ENCODE measurements at places on chromosomes 6 and 20.

DNA sequence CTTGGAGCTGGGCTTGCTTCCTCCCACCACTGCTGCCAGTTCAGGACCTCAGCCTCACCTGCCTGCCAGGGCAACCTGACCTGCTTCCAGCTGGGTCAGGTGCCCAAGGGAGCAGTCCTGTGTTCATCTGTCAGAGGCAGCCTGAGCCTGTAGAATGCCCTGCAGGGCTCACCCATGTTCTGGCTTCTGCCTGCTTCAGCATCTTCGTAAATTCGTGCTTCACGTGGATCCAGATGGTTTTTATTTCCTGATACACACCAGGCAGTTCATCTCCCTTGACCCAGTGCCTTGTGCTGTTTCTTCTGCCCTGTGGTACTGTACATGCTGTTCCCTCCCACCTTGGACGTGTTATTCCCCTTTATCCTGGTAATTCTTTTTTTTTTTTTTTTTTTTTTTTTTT is 50.2 kb downstream of the ARID1B start:
- no peak for DNase-seq

GRCh38 chr6:104623052-104623690 is 236.5 kb downstream of the HACE1 start:
- DNase-seq = no peak

DNA sequence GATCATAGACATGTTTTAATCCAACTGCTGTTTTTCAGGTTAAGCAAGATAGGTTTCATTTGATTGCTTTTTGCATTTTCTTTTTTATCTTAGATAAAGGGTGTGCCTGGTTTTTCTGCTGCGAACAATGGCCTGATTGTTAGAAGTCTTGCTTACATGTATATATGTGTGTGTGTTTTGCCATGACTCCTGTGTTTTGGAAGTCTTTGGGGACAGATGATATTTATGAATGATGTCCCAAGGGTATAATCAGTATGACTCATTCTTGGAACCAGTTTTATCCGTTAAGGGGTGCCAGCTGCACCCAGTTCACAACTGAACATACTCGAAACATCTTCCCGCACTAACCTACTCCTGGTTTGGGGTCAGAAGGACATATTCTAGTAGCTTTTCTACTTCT is 230.1 kb upstream of the SUPT3H start:
- no peak for DNase-seq

DNA sequence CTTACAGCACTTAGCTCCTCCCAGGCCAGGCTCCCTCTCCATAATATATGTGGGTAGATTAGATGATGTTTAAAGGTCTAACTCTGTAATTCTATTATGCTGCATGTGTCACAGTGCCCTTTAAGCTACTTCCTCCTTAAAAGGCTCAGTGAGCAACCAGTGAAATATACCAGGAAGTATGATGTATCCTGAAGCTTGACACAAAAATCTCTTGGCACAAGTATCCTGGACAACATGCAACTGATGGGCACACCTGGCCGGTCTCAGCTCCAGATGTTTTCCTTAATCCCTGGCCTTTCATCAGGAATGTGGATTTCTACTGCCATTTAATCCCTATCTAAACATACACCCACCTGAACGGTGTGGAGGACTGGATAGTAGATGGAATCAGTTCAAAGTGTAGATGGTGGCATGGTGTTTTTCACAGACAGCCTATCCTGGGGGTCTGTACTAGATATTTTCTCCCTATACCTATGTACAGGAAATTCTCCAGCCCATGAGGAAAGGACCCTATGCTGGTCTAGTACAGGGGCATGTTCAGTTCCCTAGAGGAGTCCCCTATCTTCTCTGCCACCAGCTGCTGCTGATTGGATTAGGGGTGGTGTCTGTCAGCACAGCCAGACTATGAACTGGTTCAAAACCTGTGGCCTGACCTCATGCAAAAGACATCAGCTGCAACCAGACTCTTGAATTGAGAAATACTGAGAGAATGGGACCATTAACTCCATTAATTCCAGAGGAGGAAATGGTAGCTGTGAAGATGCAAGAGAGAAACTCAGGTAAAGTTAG is 59.4 kb upstream of the CITED2 start:
- no peak for DNase-seq

- no peak for DNase-seq
Observed at GRCh38 chr6:4957521-4958231, 46.2 kb downstream of the RPP40 start.

DNA sequence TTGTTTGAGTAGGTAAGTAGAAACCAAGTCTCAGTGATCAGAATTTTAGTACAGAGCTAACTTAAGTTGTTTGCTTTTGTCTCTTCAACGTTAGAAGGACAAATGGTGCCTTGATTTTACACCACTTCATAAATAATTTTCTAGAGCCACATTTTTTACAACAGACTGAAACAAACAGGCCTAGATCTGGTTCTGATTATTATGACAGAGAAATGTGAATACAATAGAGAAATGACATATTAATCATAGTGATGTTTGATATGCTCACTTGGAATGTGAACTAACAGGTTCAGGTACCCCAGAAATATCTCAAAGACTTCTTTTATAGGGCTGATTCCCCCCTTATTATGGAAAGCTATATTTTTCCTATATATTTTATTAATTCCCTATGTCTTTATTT is 760.6 kb downstream of the KIF16B start:
- no peak for DNase-seq

- DNase-seq = no peak
Observed at GRCh38 chr20:14331646-14332045, 5.8 kb downstream of the FLRT3 start.

DNA sequence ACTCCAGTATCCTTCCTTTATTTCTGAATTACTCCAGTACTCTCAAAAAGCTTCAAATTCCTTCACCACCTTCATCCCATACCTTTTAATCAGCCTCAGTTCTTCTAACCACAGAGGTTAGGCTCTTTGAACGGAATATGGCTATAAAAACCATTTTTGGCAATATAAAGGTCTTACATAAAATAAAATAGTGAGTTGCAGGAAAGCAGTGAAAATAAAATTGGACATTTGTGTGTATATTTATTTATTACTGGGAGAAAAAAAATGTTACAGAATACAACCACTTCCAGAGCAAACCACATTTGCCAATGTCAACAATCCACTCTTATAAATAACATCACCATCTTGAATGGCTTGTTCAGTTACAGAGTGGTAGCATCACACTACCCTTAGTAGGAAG is 7.7 kb downstream of the HDDC2 start:
- DNase-seq = no peak

- DNase-seq = no peak
Observed at GRCh38 chr6:6746333-6746969, 157.9 kb downstream of the LY86 start.

DNA sequence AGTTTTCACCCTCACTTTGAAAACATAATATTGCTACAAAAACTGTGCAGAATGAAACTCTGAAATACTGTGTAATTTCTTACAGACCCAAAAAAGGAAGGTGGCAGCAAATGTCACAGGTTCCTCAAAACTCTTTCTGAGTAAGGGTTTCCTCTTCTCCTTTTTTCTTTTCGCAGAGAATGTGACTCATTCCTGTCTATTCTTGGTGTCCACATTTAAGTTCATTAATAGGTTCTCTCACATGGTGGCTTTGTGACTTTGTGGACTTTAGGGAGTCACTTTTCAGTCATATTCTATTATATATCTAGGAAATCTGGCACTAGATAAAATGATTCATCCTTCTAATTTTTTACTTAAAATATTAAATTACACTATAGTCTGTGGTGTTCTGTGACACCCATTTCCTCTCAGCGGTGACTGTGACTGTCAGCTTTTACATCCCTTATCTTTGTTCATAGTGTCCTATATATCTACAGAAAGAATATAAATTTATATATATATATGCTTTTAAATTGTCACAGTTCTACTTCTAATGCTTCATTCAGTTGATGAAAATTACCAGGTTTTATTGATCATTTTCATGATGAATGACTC is 126.8 kb upstream of the HCRTR2 start:
- no peak for DNase-seq

DNA sequence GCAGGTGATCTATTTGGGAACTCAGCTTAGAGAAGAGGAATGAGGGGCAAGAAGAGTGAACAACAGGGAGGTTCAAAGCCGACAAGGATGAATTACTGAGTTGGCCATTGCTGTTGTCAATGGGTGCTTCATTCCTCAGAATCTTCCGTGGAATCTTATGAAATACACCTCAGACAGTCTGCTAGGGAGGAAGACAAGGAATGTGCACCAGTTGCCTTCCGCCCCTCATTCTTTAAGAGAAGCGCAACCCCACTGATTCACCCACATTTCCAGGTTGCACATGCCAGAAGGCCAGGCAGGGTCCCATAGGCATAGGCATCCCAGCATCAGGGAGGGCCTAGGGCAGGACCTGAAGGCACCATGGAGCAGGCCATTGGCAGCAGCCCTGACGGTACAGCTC is 127.5 kb upstream of the TNFAIP3 start:
- DNase-seq = no peak

DNA sequence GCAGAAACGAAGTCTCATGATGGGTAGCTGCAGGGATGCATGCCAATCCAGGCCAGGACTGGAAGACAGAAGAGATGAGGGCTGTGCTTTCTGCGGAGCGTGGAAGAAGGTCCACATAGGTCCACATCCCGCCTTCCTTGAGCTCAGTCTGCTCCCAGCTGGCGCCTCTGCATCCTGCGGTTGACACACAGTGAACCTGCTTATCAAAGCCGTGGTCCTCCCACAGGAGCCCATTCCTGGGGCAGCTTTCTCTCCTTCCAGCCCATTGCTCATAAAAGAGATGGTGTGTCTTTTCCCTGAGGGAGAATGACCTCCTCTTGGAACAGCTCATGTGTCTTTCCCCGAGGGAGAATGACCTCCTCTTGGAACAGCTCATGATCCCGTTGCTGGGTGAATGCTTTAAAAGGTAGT is 225.4 kb downstream of the CDH4 start:
- DNase-seq = no peak

DNA sequence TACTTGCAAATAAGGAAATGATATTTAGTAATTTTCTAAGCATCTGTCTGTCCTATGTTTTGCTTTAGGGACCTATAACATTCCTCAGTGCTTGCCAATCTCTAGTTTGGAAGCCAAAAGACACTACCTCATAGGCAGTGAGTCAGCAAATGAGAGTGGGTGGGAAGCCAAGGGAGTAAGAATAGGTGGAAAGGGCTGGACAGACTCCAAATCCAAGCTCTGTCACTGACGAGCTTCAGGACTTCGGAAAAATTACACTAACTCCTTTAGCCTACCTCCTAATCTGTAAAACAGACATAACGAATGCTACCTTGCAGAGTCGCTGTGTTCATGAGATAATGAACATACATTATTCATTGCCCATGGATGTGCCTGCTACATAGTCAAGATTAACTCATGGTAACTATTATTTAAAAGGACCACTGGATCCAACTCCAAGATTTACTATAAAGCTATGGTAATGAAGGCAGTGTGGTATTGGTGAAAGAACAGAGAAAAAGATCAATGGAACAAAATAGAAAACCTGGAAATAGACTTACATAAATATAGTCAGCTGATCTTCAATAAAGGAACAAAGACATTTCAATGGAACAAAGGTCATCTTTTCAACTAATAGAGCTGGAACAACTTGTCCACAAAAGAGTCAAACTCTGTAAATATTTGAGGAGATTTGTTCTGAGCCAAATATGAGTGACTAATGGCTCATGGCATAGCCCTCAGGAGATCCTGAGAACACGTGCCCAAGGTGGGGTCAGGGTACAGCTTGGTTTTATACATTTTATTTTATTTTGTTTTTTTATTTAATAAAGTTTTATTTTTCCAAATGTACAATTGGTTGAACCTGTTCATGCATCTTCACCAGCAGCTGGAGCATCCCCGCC is 64.1 kb downstream of the FAM50B start:
- no peak for DNase-seq

DNA sequence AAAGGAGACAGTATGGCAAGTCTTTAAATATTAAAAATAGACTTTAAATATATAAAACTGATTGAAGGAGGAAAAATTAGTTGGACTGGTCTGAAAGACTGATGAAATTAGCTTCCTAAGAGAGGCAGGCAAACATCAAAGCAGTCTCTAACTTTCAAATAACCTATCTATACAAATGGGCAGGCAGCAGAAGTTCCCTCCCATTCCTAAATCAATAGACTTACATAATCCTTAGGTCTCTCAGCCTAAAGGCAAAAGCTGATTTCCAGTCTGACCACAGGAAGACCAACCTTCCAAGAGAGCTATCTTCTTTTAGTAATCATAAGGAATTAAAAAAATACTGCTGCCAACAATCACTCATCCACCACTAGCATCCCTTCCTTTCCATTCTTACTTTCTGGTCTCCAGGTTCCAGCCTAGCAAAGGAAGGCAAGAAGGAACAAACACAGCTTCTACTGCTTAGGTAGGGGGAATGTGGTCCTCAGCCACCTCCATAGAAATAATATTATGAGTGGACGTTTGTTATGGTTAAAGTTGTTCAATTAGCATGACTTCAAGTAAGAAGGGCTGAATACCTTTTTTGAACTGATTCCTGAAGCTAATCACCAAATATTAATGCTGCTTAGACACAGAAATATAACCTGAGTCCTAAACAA is 44.1 kb downstream of the SESN1 start:
- DNase-seq = no peak

DNA sequence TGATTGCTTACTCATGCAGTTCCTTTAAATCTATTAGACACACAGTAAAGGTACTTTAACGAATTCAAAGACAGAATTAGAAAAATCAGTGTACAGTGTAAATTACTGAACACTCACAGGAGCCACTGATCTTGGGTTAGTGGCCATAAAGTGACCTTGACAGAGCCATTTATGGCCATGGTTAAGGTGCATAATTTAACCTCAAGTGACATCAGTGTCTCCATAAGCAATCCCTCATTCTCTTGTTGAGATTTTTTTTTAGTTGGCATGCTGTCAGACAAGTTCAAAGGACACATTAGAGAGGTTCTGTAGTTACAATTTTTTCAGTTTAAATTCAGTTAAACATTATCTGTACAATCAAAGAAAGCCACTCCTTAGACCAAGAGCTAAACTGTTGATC is 334.4 kb downstream of the KHDRBS2 start:
- DNase-seq = no peak

GRCh38 chr20:50083034-50083433 is 29.9 kb downstream of the UBE2V1 start:
- DNase-seq = no peak
